ENCODE measurements at places on chromosomes 4 and X. TPM values are rescaled to one million over a fixed set of nuclear protein-coding genes. Genes with fewer than 3 reads are reported as not detected.

The TRIML2 gene
- not detected for total RNA-seq

The SPANXB1 gene
- total RNA-seq = not detected

The DGKK gene
- total RNA-seq = not detected

The GAGE13 gene
- total RNA-seq = not detected

The PGAM4 gene
- total RNA-seq = not detected

The SMIM31 gene
- not detected for total RNA-seq

The PUDP gene
- total RNA-seq = 5.9 TPM

The GLRB gene
- 16.7 TPM for total RNA-seq

The PDCL2 gene
- total RNA-seq = not detected

The DIPK2B gene
- under 0.01 TPM for total RNA-seq

The CENPVL1 gene
- total RNA-seq = not detected

The MCF2 gene
- total RNA-seq = 0.07 TPM

The TBC1D1 gene
- 86.4 TPM for total RNA-seq

The SLC2A9 gene
- 3.8 TPM for total RNA-seq

The USP17L22 gene
- total RNA-seq = not detected

The ADGRG2 gene
- 0.07 TPM for total RNA-seq

The SPANXA1 gene
- total RNA-seq = not detected

The BRS3 gene
- not detected for total RNA-seq

The DKK2 gene
- not detected for total RNA-seq

The S100G gene
- not detected for total RNA-seq

The EXOC1L gene
- total RNA-seq = not detected

The TRPC3 gene
- 0.78 TPM for total RNA-seq

The ZNF280C gene
- total RNA-seq = 2.6 TPM
